ENCODE measurements at places on chromosomes 4 and X.

GRCh38 chr4:71009890-71010588 lies 16.6 kb downstream of the DCK start:
- no peak for DNase-seq

GRCh38 chrX:53357799-53358530 lies 64.5 kb downstream of the SMC1A start:
- DNase-seq, result no peak

DNA sequence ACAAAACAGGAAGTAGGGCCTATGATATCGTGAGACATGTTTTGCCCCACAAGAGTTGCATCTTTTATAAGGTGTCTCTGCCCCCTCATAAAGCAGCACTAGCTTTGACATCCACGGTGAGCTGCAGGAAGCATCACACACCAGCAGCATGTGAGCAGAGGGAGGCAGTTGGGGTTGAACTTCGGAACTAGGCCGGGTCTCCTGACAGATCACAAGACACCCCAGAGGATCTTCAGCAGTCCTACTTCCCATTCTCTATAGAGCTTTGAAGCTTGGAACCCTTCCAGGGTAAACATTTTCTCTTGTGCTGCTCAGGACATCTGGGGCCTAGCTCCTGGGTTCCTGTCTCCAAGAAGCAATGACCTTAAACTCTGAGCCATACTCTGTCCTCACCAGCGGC lies 27.5 kb downstream of the YY2 start:
- DNase-seq, result no peak

DNA sequence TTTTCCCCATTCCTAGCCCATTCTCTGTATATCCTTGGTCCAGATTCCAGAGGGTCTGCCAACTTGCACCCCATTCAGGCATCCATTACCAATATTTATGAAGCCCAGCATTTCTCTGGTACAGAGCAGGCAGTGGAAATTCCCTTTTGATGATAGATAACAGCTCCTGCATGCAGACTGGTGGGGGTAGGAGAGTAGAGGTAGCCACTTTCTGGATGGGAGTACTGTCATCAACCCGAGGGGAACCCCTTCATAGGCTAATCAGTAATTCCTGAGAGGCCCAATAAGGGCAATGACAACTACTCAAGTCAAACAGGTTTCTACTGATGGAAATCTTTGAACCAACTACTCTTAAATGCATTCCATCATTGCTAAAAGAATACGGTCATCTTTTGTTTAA lies 63.7 kb downstream of the COL25A1 start:
- no peak for DNase-seq

- no peak for DNase-seq
These were observed 4.5 kb downstream of the CRMP1 start for GRCh38 chr4:5888222-5889001.

GRCh38 chrX:7943600-7944245 lies 16.5 kb upstream of the PNPLA4 start:
- DNase-seq, result no peak

DNA sequence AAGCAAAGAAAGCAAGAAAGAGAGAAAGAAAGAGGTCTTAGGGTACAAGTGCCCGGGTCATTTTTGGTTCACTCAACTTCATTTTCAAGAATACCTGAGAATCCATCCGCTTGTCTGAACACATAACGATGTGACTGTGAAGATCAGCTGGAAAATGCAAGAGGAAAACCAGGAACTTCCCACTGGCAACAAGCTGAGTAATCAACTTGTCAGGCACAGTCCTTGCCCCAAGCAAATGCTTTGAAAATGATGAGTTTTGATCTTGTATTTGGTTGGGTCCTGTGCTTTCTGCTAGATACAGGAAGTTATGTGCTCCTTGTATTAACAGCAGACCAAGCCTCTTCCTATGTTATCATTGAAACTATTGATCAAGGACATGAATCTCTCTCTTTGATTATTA lies 239.1 kb downstream of the ASMT start:
- DNase-seq, result no peak

GRCh38 chr4:143186649-143187048 lies 1.9 kb downstream of the USP38 start:
- DNase-seq, result no peak

- no peak for DNase-seq
These were observed 72.8 kb downstream of the SMIM20 start for GRCh38 chr4:25986807-25987206.

DNA sequence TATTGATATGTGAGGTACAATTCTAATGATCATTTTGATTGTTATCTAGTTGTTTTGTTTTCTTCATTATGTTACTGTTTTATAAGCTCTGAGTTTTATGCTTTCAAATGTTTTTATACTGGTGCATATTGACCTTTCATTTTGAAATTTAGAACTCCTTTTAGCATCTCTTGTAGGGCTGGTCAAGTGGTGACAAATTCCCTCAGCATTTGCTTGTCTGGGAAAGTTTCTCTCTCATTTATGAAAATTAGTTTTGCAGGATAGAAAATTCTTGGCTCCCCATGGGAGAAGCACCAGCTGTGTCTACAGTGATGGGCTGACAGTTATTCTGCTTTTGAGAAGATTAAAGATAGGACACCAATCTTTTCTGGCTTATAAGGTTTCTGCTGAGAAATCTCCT lies 105.3 kb upstream of the SPRY1 start:
- no peak for DNase-seq

DNA sequence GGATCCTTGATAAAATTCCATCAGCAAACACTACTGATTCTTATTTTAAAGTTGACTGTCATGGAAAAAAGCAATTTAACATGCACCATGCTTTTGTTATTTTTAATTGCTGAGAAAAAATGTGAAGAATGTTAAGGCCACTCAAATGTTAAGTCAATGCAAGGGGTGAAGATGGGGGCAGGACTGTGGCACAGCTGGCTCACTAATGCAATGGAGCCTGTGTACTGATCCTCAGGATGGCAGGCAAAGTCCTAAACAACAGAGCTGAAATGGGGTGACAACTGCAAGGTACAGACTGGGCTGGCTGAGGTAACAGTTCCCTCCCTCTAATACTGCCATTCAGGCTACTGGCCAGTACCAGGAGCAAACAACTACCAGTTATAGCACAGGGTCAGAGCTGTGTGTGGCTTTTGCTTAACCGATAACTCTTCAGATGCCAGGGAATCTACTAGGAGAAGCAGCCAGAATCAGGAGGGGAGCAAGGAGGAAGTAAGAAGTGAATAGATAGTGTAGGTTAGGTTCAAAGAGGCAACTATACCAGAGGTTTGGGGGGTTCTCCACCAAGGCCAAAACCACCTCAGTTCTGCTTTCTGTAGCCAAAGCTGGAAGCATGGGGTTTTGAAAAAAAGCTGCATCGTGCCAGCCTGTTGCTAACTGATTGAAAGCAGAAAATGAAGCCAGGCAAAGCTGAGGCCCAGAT lies 372.6 kb downstream of the OPHN1 start:
- DNase-seq, result no peak

- DNase-seq, result no peak
These were observed 309.3 kb downstream of the ANK2 start for GRCh38 chr4:113358784-113359183.

DNA sequence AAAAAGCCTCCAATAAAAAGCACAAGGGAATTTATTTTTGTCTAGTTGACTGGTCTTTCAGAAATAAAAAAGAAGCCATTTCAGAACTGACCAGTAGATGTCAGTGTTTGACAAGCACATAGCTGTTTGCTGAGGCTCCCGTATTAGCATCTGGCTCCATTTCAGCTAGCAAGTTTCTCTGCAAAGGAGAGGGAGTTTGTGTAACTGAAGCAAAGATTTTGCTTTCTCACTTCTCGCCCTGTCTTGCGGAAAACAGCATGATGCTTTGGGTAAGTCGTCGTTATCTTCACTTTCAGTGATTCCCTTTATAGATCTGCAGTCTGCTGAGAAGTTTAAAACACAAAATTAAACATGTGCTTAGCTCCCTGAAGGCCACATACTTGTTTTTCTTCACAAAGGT lies 85.5 kb downstream of the CT47B1 start:
- DNase-seq, result no peak

- DNase-seq, result no peak
These were observed 414.1 kb downstream of the ADGRL3 start for GRCh38 chr4:61614231-61614630.

GRCh38 chr4:11072999-11073398 lies 355.7 kb downstream of the HS3ST1 start:
- DNase-seq, result no peak

- peak; percentile 70 for DNase-seq
These were observed 45.7 kb downstream of the PRPS1 start for GRCh38 chrX:107673933-107674479.

- DNase-seq, result no peak
These were observed 452.3 kb downstream of the ZIC3 start for GRCh38 chrX:138018145-138018799.

- no peak for DNase-seq
These were observed 2214.5 kb upstream of the TENM3 start for GRCh38 chr4:180028682-180029081.

- no peak for DNase-seq
These were observed 27.6 kb downstream of the GUCY1A1 start for GRCh38 chr4:155694100-155694785.

DNA sequence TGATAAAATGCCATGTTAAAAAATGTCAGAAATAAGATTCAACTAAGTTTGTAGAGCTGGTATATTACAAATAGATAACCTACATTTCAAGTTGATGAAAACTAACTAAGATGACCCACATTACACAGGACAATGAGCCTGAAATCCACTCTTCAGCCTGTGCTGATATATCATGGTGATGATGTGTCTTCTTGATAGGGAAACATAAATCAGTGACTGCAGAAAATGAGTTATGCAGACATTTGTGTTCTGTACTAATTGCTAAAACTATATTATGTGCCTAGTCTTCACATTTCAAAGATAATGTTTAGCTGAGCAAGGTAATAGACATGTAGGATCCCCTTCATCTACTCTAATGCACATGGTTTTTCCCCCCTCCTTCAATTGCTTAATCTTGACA lies 331.6 kb upstream of the F9 start:
- no peak for DNase-seq

GRCh38 chr4:26766141-26766540 lies 94.5 kb upstream of the STIM2 start:
- no peak for DNase-seq

GRCh38 chrX:107205770-107206696 lies at the start of the genes DNAAF6 and NUP62CL:
Gene DNAAF6, plus strand, starts transcription at chrX:107206611. Its CDS starts 6,265 bp downstream, at chrX:107212876.
Gene NUP62CL, minus strand, starts transcription at chrX:107206433. Its CDS starts 31,287 bp downstream, at chrX:107175146.
- DNase-seq, result peak; percentile 36

DNA sequence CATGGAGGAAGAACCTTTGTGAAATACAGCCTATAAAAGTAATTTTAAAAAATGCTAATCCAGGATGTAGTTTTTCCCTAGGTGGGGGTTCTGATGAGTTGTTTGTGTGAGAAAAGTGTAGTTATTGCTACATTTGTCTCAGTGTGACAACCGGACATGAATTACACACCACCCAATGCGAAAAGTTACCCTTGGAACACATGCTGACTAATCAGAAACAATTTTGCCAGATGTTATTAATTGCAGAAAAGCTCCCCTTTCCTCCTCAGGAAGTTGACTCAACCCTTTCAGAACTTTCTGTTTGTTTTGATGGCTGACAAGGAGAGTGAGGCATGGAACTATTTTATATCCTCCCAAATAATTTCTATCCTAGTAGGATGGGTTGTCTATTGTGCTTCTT lies 38.1 kb upstream of the EDA2R start:
- no peak for DNase-seq

DNA sequence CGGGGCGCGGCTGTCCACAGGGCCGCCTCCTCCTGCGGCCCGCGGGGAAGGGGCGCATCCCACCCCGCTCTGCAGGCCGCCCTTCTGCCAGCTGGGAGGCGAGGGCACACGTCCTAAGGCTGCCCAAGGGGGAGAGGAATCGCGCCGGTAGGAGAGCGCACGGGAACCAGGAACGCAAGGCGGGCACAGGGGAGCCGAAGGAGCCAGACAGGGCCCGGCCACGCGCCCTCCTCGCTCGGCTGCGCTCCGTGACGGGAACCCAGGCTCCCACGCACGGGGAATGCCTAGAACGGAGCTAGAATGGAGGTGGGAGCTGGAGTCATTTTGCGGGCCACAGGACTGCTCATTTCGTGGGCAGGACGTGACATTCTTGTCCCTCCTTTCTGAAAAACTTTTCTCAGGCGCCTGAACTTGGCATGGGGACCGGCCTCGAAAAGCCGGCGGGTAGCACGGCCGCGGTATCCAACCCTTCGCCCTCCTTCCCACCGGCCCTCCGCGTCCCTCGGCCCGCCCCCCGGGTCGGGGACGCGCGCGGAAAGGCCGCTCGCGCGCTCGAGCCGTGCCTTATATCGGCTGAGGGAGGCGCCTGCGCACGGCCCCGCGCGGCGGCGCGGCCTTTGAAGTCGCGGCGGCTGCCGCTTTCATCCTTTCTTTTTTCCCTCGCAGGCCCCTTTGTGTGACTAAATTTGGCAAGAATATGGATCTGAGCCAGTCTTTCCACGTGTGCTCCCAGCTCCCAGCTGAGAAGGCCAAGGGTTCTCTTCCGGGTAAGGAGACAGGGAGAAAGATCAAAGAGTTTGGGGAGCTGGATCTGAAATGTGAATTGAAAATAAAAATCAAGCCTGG lies 4.2 kb upstream of the LEF1 start:
- peak; percentile 33 for DNase-seq

- no peak for DNase-seq
These were observed 64.1 kb upstream of the TENM3 start for GRCh38 chr4:182179105-182179504.

- DNase-seq, result no peak
These were observed 23.5 kb downstream of the OTC start for GRCh38 chrX:38375891-38376290.

GRCh38 chr4:122827879-122828601 lies 1.4 kb downstream of the FGF2 start:
- DNase-seq, result no peak

GRCh38 chr4:144681806-144682205 lies 35.9 kb downstream of the HHIP start:
- no peak for DNase-seq

DNA sequence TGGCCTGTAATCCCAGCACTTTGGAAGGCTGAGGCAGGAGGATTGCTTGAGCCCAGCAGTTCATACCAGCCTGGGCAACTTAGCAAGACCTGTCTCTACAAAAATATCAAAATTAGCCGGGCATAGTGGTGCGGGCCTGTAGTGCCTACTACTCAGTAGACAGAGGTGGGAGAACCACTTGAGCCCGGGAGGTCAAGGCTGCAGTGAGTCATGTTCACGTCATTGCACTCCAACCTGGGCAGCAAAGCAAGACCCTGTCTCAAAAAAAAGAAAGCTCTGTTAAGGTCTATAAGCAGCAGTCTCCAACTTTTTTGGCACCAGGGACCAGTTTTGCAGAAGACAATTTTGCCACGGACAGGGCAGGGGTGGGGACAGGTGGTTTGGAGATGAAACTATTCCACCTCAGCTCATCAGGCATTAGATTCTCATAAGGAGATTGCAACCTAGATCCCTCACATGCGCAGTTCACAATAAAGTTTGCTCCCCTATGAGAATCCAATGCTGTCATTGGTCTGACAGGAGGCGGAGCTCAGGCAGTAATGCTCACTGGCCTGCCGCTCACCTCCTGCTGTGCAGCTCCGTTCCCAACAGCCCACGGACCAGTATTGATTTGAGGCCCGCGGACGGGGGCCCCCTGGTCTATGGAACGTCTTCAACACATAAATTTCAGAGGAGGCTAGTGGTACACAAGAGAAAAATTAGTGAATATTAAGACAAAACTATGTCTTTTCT lies 67.9 kb downstream of the KLHL8 start:
- no peak for DNase-seq

- DNase-seq, result no peak
These were observed 7.0 kb downstream of the PCDH10 start for GRCh38 chr4:133156096-133156495.

GRCh38 chr4:180059216-180059881 lies 2183.9 kb upstream of the TENM3 start:
- no peak for DNase-seq

GRCh38 chrX:13345438-13345837 lies 25.6 kb upstream of the ATXN3L start:
- no peak for DNase-seq

GRCh38 chr4:39961311-39961877 lies 16.3 kb downstream of the PDS5A start:
- DNase-seq, result no peak
